M059J (cell line): ENCODE measurements at places on chromosomes 7 and 10.

GRCh38 chr10:114802177-114802576 is 19.4 kb upstream of the FHIP2A start:
- no peak for DNase-seq

- peak; percentile 92 for DNase-seq
Observed at GRCh38 chr7:70752794-70753241, 379.1 kb upstream of the GALNT17 start.

GRCh38 chr7:98976396-98977185 is 98.3 kb downstream of the TRRAP start:
- DNase-seq, result no peak

GRCh38 chr10:689121-689451 is 382 bp downstream of the DIP2C start:
- no peak for DNase-seq

DNA sequence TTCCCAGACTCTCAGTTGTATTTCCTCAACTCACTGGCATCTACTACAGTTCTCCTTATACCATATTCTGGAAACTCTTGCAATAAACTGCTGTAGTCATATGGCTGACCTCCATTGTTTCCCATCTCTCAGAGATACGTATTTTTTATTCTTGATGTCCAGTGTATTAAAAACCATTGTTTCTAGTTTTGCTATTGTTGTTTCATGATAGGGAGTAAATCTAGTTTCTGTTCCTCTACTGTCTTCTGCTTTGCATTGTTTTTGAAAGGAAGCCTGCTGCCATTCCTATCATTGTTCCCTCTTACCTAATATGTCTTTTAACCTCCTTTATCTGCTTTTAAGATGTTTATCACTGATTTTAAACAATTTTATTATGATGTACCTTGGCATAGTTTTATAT is 255.0 kb downstream of the ADK start:
- DNase-seq, result no peak
